NCI-H446 treated with DMSO at 0.1 percent for 48 hours (cell line): ENCODE measurements at places on chromosomes 4 and X.
A peak's percentile ranks its signal among the peaks of the same experiment; 100 is the strongest.

DNA sequence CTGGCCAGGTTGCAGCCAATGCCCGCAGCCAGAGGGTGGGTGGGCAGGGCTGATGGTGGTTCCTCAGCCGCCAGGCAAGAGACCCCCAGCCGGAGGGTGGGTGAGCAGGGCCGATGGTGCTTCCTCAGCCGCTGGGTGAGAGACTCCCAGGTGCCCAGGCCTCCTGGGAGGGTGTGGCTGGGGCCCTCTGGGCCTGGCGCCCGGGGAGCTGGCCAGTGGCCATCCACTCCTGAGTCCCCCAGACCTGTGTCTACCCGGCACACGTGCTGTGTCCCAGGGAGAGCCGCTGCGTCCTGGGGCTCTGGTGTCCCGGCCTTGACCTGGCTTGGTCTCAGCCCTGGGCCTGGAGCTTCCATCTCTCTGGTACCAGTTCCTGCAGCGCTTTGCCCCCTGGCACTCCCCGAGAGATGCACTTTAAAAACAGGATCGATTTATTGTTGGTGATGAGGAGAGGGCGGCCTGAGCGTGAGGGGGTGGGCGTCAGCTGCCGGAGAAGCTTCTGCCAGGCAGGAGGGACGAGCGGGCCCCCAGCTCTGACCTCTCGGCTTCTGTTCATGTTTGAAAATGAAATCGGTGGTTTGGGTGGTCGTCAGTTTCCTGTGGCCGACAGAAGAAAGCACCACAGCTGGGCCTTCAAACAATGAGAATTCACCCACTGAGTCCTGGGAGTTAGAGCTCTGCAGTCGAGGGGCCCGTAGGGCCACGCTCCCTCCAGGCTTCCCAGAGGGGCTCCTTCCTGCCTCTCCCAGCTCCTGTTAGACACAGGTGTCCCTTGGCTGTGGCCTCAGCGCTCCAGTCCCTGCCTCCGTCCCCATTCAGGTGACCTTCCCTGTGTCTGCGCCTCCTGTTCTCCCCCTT, 6.5 kb downstream of the DOK7 start:
- DNase-seq, result no peak

GRCh38 chr4:85430697-85431096, 44.3 kb upstream of the ARHGAP24 start:
- DNase-seq, result no peak

DNA sequence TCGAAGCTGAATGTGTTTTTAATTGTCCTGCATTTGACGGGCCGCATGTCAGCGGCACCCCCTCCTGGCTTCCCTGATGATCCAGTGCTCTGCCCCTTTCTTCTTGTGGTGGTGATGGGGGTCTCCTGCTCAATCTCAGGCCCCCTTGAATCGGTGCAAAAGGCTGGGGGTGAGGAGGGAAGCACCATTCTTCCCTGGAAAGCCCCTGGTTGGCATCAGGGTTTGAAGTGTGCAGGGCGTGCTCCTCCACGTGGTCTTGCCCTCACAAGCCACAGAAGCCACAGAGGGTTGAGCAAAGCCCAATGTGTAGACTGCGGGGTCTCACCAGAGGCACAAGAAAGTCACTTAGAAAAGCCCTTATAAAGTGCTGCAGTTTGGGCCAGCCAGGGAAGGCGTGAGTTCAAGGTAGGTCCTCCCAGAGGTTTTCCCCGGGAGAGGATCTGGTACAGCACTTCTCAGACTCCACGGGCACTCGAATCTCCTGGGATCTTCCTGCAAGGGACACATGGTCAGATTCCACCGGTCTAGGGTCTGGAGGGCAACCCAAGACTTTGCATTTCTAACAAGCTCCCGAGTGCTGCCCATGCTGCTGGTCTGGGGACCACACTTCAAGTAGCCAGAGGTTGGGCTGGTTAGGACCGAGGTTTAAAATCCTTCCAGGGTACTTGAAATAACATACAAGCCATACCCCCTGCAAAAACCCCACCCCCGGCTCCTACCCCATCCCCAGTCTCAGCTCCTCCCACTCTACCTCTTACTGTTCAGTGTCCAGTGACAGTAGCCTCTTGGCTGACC, 35.1 kb downstream of the PSAPL1 start:
- no peak for DNase-seq

- DNase-seq, result no peak
Observed at GRCh38 chr4:137688651-137689050, 156.4 kb upstream of the PCDH18 start.

GRCh38 chr4:106629268-106629625, 260.7 kb upstream of the GIMD1 start:
- no peak for DNase-seq

DNA sequence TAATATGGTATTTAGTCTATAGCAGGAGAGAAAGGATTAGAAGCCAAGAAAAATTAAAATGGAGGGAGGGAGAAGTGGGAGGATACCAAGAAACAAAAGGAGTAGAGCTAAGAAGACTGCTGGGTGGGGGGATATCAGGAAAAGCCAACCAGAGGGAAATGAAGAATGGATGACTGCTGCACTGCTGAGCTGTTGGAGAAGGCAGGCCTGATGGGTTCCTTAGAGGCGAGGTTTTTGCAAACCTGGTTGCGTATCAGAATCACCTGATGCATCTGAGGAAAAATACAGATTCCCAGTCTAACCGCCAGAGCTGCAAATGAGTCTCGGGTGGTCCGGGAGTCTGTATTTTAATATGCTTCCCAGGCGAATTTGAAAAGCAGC, 1.5 kb downstream of the PGRMC1 start:
- DNase-seq, result no peak

DNA sequence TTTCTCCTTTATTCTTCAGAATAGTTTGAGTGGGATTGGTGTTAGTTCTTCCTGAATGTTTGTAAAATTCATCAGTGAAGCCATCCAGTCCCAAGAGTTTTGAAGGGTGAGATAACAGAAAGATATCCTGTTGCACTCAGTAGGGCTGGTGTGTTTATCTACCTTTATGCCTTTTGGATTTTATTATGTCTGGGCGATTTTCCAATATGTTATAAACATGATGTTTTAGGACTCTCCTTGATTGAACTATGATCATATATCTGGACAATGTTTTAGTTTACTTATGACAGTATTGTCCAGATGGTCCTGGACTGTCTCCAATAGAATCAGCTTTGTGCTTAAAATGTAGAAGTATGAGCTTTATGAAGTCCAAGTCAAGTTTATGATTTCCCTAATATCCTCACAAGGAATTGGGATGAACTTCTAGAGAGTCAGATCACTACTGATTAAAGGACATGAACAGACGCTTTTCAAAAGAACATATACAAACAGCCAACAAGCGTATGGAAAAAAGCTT, 77.6 kb upstream of the ITM2A start:
- no peak for DNase-seq

- DNase-seq, result no peak
Observed at GRCh38 chr4:186943411-186943810, 219.8 kb upstream of the FAT1 start.

DNA sequence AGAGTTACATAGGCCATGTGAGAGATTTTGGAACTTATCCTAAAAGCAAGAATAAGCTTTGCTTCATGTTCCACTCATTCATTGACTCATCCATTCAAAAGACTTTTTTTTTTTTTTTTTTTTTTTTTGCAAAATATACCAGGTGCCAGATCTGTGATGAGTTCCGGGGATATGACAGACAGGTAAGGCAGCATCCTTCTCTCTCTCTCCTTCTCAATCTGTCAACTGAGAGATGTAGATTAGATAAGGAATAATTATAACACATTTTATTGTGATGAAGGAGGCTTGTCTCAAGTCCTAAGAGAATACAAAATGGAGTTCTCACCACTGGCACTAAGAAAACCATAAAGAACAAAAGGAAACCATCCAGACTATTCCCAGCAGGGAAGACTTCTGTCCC, 190.2 kb upstream of the CPEB2 start:
- DNase-seq, result no peak

DNA sequence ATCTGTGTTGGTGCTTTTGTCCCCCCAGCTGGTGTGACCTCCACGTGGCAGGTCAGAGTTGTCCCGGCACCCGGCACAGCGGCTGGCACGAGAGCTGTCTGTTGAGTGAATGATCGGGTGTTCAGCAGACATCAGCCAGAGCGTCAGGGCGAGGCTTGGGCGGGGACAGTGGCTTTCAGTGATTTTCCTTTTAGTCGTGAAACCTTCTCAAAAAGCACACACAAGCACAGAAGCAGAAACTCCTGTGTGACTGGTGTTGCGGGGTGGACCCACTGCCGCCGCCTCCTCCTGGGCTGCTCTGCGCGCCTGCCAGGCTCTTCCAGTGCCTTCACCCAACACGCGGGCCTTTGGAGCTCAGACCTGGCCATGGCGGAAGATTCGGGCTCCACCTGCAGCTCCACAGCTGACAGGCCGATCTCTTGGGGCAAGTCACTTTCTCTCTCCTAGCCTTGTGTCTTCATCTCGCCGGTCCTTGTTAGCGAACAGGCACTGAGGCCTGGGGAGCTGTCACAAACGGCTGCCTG, 51.4 kb upstream of the HGFAC start:
- DNase-seq, result no peak

GRCh38 chr4:182143086-182143821, 99.9 kb upstream of the TENM3 start:
- no peak for DNase-seq

GRCh38 chr4:181860668-181861067, 382.5 kb upstream of the TENM3 start:
- DNase-seq, result no peak

DNA sequence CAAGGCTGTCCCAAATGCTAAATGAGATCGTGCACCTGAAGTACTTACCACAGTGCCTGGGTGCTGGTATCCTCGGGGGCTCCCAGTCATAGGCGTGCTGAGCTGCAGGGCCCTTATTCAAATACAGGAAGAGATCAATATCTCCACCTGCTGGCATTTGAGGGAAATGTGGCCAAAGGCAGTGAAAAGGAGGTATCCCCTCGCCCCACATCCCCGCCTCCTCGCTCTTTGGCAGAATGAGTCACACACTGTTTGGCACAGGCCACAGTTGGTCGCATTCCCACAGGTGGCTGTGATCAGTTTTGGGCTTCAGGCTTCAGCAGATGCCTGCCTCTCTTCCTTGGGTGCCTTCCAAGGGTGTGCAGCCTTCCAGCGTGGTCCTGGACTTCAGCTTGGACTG, 28.4 kb downstream of the ZNF185 start:
- peak; percentile 48 for DNase-seq

DNA sequence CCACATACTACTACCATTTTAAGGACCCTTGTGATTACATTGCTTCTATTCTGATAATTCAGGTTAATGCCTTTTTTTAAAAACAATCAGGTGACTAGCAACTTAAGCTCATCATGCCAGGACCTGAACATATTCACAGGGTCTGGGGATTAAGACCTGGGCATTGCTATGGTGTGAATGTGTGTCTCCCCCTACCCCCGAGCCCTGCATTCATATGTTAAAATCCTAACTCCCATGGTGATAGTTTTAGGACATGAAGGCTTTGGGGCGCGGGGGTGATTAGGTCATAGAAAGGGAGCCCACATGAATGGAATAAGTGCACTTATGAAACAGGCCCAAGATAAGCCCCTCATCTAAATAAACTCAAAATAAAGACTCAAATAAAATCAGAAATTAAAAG, 734.4 kb upstream of the PABPC4L start:
- DNase-seq, result no peak

GRCh38 chrX:86002076-86002896, 45.1 kb downstream of the CHM start:
- DNase-seq, result no peak

DNA sequence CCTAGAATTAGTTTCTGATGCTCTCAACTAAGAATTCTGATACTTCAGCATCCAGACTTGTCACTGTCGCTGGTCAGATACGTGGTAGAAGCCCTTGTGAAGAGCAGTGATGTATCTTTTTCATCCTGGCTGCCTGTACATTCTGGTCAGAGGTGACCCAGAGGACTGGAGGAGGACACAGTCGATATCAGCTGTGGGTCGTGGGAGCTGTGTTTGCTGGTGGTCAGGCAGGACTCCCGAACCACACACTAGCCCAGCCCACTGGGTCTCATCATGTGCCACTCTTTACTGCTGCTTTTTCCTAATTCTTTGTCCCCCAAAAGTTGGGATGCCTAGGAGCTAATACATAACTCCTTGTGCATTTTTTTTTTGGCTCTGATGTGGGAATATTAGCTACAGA, 6.5 kb downstream of the DCUN1D4 start:
- no peak for DNase-seq

- DNase-seq, result no peak
Observed at GRCh38 chr4:51894059-51894645, 51.2 kb downstream of the DCUN1D4 start.

DNA sequence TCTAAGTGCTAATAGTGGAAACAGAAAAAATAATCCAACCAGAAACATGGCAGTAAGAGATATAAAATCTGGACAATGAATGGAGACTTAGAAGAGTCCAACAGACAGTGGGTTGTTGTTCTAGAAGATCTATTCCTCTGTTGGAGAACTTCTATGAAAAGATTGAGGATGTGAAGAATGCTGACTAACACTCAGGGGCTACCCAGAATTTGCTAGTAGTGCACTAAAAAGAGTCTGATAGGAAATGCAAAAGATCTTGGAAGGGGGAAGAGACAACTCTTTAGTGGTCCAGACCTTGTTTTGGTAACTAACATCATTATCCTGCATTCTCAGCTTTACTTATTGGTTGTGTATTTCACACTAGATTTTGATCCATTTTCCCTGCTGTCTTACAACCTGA, 77.9 kb downstream of the SMARCA1 start:
- no peak for DNase-seq

GRCh38 chr4:83875437-83875836, 339.5 kb downstream of the GPAT3 start:
- no peak for DNase-seq

DNA sequence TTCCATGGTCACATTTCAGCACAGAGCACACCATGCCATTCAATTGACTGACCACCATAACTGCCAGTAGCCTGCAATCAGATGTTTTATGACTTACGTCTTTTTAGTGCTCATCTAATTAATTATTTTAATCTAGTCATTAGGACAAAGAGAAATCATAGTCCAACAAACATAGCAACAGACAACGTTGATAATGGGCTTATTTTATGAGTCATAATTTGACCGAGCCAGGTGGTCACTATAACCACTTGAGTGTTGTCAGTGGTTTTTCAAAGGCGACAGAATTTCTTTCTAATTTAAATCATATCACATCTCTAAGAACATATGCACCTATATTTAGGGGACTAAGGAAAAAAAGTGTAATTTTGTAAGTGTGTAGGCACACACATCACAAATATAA, 1.9 kb downstream of the SEC24D start:
- DNase-seq, result no peak

DNA sequence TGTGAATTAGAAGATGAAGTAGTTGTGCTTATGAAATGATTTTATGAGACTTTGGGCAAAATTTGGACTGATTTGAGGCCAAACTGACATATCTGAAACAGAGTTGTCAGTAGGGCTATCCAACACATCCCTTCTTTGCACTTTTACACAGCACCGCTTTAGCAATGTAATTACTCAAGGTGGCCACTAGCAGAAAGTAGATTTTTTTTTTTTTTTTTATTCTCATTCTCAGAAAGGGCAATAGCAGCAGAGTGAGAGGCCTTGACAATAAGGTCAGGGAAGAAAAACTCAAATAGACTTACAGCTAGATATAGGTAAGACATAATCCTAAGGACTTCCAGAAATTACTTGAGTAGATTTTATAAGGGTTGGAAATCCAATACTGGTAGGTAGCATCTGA, 414.3 kb downstream of the NAP1L3 start:
- no peak for DNase-seq

GRCh38 chr4:40874901-40875300, 125.1 kb downstream of the NSUN7 start:
- no peak for DNase-seq

GRCh38 chrX:40772290-40772689, 36.9 kb upstream of the MED14 start:
- no peak for DNase-seq

GRCh38 chr4:152513078-152513477, 22.8 kb downstream of the FBXW7 start:
- DNase-seq, result no peak

- DNase-seq, result peak; percentile 41
Observed at GRCh38 chr4:126916626-126917140, 716.1 kb upstream of the INTU start.
